ENCODE measurements at places on chromosomes 2 and 18. TPM values are rescaled to one million over a fixed set of nuclear protein-coding genes. Genes with fewer than 3 reads are reported as not detected.

SP3 gene
- 32.1 TPM for total RNA-seq

POTEC gene
- total RNA-seq = not detected

HOXD1 gene
- total RNA-seq = not detected

HOXD12 gene
- not detected for total RNA-seq

DNA sequence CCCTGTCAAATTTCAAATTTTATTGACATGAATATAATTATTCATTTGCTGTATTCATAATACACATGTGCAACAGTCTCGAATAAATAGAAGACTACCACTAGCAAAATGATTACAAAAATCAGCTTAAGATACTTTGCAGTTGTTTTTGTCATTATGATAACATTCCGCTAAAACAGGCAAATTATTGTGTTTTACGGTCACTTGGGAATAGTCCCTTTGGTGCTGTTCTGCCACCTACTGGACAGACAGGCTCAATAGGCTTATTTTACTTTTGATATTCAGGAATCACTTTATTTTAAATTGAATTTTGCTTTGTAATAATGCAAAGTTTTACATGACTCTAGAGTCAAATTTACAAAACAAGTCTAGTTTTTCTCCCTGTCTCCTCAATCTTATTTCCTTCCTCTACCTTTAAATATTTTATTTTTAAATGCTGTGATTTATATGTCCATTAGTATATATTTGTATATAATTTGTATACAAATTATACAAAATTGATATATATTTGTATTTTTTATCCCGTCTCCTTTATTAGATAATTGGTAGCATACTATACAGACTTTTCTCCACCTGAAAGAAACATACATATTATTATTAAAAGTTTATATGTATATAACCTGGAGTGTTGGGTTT, 456.3 kb downstream of the DLGAP1 start:
- DNase-seq = no peak

DNA sequence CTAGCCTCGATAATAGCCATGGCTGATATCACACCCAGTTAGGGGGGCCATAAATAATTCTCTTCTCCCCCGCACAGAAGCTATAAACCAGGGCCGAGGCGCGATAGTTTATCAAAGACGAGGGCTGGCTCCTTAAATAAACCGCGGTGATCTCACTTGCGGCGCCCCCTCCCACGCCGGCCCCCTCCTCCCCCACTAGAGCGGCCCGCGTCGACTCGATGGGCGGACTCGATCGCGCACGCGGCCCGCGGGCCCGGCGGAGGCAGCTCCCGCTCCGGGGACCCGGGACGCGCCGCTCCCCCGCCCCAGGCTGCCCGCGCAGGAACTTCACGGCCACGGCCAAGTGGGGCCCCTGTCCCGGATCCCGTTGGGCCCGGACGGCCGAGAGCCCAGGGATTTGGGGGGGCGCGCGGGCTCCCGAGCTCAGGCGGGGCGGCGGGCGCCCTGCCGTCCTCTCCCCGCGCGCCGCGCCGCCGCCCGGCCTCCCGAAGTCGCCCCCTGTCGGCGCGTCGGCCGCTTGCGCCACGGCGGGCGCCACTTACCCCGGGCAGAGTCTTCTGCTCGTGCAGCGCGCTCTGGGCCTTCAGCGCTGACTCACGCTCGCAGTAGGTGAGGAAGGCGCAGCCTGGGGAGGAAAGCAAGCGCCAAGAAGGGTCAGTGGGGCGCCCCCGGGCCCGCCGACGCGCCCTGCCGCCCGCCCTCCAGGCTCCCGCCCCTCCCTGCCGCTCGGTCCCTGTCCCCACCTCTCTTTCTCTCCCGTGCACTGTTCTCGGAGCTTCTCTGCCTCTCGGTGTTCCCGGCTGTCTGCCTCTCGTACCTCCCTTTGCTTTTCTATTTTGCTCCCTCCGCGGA, 80.4 kb downstream of the CELF4 start:
- DNase-seq = no peak

GRCh38 chr2:147297820-147298219, 547.0 kb upstream of the ACVR2A start:
- no peak for DNase-seq

DNA sequence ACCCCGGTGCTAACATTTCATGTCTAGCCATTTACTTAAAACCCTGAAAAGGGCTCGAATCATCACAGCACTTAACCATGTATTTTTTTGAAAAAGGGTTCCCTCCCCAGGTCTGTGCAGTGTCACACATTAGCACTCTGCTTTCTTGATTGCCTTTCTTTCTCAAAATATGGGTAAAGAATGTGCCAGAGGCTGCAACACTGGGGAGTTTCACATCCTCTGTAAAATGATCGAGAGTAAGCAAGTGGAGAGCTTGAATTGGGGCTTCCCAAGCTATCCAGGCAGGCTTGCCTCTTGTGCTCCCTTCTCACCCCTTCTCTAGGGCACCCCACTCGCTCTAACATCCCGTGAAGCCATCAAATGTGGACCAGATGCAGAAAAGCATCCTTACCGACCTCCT, 177.0 kb upstream of the CCDC68 start:
- no peak for DNase-seq

Measured in left ventricle myocardium inferior (tissue), 1 donor.